Right ventricle myocardium superior (tissue), 1 donor: ENCODE measurements at places on chromosomes 3 and 15. TPM values are rescaled to one million over a fixed set of nuclear protein-coding genes. Genes with fewer than 3 reads are reported as not detected.

DNA sequence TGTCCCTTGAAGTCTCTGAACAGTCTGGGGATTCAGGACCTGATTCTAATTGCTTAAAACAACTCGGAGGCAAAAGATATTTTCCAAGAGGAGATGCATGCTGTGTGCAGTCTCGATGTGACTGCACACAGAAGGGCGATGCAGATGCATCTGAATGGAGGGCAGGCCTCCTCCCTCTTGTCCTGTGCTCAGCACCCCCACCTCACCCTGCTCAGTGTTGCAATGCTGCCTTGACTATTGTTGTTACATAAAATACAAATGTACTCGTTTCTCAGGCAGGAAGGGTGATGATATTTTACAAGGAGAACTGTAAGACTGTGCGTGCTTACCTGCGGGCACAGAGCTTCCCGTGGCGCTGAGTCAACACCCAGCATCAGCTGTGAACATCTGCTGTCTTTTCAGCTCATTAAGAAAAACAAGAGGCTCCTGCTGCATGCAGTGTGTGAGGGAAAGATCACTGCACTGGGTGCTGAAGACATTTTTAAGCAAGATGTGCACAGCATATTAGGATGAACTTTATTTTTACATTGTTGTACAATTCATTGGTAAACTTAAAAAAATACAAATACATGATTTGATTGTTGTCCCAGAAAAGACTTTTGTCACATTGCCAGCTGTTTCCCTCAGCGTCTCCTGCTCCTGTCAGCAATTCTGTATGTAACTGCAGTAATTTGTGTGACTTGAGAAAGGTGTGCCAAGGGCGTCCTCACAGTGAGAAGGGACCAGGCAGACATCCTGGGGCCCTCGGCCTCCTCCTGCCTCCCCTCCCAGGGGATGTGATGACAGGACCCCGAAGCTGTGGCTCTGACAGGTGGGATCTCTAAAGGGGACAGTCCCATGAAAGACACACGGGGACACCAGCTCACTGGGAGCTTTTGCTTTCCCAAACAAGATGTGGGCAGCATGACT lies 56.3 kb upstream of the RPL32 start:
- peak; percentile 17 for DNase-seq

DNA sequence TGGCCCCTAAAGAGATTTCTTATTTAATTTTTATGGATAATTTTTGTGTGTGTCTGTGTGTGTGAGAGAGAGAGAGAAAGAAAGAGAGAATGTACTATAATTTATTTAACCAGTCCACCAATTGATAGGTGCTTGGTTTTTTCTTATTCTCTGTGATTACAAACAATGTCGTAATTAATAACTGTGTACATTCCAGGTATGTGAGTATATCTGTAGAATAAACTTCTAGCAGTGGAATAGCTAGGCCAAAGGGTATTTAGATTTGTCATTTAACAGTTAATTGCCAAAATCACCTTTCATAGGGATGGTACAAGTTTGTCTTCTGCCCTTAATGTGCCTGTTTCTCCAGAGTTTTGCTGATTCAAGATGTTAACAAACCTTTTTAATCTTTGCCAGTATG lies 35.3 kb downstream of the FOXL2 start:
- no peak for DNase-seq

DNA sequence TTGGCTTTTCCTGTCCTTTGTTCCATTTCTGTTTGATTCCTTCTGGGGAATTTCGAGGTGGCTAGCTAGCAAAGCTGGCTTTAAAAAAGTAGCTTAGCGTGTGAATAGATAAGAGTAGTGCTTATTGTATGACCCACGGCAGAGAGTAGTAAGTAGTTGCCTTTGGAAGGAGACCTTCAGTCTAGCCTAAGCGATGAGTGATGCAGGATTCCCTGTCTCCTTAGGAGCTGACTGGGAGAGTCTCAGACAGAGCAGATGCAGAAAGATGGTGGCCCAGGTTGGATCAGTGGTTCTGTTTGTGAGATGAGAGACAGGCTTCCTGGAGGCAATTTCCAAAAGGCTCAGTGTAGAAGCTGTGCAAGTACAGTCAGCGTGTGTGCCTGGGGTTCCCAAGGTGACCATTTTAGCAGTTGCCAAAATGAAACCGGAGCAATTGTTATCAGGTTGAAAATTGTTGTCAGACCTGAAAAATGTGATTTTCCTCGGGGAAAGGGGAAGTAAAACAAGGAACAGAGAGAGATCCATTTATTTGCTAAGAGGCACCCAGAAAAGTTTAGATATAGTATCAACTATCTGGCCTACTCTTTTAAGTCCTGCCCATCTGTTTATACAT lies 681 bp upstream of the IL5RA start:
- DNase-seq: no peak

DNA sequence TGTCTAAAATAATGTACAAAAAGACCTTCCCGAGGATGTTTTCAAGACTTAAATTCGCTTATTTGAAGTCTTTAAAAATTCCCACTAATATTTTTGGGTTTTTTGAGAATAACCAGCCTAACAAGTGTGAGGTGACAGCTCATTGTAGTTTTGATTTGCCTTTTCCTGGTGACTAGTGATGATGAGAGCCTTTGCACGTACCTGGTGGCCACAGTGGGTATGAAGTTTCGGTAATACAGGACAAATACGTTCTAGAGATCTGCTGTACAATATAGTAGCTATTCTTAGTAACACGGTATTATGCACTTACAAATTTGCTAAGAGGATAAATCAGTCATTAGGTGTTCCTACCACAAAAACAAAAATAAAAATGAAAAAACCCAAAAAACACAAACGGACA lies 124.9 kb downstream of the GRM7 start:
- no peak for DNase-seq

DNA sequence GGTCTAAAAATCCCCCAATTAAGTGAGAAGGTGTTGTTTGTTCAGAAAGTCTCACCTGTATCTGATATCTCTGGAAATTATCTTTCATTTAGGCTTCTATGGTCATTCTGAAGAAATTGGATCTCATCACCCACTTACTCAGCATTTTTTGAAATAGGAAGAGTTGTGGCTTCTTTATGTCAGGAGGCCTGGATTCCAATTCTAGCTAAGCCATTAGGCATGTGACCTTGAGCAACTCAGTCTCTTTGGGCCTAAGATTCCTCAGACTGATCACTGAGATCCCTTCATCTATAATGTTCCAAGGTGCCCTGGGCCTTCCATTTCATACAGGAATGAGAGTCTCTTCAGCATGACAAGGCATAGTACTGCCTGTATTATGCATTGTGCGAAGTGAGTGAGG lies 70.3 kb downstream of the ARHGEF26 start:
- no peak for DNase-seq

- DNase-seq: peak; percentile 82
These were observed 123.4 kb upstream of the MEF2A start for GRCh38 chr15:99442252-99442897.

DNA sequence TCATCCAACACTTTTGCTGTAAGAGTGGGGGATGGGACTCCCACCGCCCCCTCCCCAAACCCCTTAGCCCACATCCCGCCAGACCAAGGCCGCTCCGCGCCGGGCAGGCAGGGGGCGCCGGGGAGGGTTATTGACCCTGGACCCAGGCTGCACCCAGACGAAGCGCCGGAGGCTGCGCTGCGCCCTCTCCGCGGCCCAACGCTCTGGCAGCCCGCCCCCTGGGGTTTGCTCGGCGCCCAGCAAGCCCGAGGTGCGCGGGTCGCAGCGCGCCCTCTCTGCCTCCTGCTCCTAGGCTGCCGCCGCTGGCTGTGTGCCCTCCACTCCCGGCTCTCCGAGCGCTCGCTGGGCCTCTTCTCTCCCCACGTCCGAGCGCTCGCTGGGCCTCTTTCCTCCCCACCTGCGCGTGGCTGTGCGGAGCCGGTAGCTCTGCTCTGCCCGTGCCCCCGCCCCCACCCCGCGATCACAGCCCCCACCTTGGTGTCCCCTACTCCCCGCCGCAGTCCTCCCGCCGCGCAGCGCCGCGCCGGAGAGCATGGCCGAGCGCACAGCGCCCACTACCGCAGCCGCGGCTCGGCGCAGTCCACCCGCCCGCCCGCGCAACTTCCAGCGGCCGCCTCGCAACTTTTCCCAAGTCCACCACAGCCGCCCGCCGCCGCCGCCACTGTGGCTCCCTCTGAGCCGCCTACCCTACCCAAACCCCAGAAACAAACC lies 1.2 kb downstream of the MECOM start:
- DNase-seq: peak; percentile 79

GRCh38 chr3:169813278-169813677 lies 574 bp upstream of the LRRC34 start:
- DNase-seq: no peak

DNA sequence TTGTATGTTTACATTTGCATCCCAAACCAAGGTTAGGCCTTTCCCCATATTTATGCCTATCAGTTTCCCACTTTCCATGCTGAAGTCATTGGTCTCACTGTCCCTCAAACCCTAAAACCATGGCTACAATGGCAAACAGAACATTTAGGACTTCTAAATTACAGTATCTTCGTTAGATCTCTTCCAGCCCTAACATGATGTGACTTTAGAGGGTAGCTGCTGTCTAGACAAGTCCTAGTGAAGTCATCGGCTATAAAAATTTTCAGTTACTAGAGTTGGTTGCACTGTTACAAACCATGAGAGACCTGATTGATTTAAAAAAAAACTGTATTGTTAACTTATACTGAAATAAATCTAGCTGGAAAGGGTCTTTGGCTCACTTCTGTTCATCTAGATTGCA lies 54.6 kb downstream of the TM4SF4 start:
- DNase-seq: no peak

DNA sequence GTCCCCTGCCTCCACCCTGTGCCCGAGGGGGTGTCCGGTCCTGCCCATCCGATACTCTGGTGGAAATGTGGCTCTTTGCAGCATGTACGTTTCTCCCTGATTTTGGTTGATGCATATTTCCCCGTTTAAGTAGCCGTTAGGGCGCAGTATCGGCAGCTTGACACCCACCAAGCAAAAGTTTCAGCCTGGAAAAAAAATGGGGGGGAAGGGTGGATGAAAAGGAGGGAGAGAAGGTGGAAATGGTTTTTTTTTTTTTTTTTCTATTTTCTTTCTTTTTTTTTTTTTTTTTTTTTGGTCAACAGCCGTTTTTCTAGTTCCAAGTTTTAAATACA lies 1.3 kb downstream of the RAP2B start:
- DNase-seq: no peak

- DNase-seq: no peak
These were observed 36.6 kb downstream of the CCK start for GRCh38 chr3:42229266-42229941.

DNA sequence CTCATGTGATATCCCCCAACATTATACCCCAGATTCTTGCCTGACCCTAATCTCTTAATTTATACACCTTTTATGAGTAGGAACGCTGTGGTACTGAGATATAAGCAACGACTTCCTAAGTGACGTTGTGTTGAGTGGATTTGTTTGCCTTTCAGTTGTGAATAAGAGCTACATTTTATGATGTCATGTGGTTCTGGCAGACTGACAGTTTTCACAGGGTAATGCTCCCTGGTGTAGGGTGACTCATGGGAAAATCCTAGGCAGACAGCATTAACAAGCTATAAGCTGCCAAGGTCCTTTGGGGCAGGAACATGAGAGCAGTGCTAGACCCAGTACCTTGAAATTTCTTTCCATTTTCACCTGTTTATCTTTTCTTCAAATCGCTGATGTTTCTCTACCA lies 11.2 kb downstream of the C3orf52 start:
- no peak for DNase-seq

DNA sequence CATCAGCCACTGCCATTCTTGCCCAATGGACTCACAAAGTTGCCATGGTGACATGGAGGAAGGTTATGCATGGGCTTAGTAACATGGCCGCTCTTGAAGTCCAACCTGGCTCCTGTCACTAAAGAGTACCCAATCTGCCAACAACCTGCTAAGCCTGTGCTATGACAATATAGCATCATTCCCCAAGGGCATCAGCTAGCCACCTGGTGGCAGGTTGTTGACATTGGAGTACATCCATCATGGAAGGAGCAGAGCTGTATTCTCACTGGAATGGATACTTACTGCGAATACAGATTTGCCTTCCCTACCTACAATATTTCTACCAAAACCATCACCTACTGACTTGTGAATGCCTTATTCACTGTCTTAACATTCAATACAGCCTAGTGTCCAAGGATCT lies 138.9 kb upstream of the RORA start:
- DNase-seq: no peak

- no peak for DNase-seq
These were observed 301.0 kb upstream of the SLCO3A1 start for GRCh38 chr15:91552555-91552954.

DNA sequence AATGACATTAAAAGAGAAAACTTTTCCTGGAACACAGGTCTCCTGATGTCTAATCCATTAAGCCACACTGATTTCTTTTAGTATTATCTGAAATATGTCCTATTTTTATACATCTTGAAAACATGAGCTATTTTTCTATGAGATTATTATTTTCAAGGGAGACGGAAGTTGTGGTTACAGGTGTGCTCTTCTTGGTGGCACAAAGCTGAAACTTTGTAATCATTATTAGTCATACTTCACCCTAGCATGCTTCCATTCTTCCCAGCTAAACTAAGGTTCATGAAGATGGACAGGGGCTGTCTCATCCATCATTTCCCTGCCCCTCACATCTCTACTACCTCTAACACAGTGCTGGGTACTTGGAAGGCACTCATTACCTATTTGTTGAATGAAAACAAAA lies 85.6 kb upstream of the POU1F1 start:
- DNase-seq: no peak

GRCh38 chr3:64687781-64688604 lies at the start of gene ADAMTS9:
TSS of gene ADAMTS9 (minus strand) at chr3:64688000. CDS start at chr3:64687657, 343 bp downstream.
- peak; percentile 85 for DNase-seq

- DNase-seq: no peak
These were observed 58.5 kb downstream of the DCUN1D1 start for GRCh38 chr3:182921665-182922355.

- DNase-seq: no peak
These were observed 125.2 kb downstream of the TMCO5A start for GRCh38 chr15:38059665-38060064.

Gene PAQR5
- 0.73 TPM for total RNA-seq

Gene CD200
- 0.91 TPM for total RNA-seq

Gene PLA2G4D
- not detected for total RNA-seq

Gene ITIH3
- total RNA-seq: 0.35 TPM

Gene GPR27
- 3.7 TPM for total RNA-seq

Gene UROC1
- not detected for total RNA-seq

Gene SMAD6
- total RNA-seq: 14.1 TPM

Gene RCCD1
- 9.3 TPM for total RNA-seq

Gene DCP1A
- 16.3 TPM for total RNA-seq

Gene LRRC49
- total RNA-seq: 45.7 TPM

Gene KAT2B
- 117 TPM for total RNA-seq

Gene ZBED2
- total RNA-seq: not detected

Gene C3orf85
- total RNA-seq: not detected

Gene ARGFX
- total RNA-seq: not detected

Gene CX3CR1
- total RNA-seq: 1.5 TPM
